ENCODE measurements at places on chromosomes 1 and 21. TPM values are rescaled to one million over a fixed set of nuclear protein-coding genes. Genes with fewer than 3 reads are reported as not detected.

Gene SLC35F3
- 0.66 TPM for total RNA-seq

DNA sequence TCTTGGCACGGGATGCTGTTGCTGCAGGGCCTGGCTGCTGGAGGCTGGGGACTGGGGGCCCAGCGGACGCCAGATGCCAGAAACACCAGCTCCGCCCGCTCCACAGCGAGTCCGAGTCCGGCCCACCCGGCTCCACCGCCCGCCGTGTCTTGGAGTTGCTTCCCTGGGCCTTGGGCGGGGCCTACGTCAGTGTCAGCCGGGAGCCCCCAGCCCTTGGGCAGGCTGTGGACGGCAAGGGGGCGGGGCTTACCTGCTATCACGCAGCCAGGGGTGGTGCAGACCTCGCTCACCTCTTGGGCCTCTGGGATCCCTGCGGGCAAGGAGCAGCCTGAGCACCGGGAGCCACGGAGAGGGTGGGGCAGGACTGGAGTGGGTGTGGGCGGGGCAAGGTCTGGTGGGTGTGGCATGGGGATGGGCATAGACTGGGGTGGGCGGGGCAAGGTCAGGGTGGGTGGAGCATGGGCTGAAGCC, 21.8 kb downstream of the MMEL1 start:
- H3K4me1 ChIP-seq, result no peaks in the 10 kb centered on the region
- DNase-seq, result peak; percentile 79
- H3K4me3 ChIP-seq, result no peak overlapping the region
- H3K27me3 ChIP-seq, result no peaks in the 10 kb centered on the region

Gene KCNE2
- not detected for total RNA-seq

- H3K36me3 ChIP-seq, result no peaks in the 10 kb centered on the region
- no peak overlapping the region for H3K27ac ChIP-seq
- H3K4me3 ChIP-seq, result no peak overlapping the region
- H3K4me1 ChIP-seq, result no peaks in the 10 kb centered on the region
Measured at GRCh38 chr1:17922833-17923232, 167.7 kb downstream of the ACTL8 start.

Gene UBXN10
- total RNA-seq, result 12.6 TPM

Gene PTBP2
- 32.8 TPM for total RNA-seq

- H3K4me3 ChIP-seq, result no peak overlapping the region
- no peaks in the 10 kb centered on the region for H3K36me3 ChIP-seq
- no peak overlapping the region for H3K27ac ChIP-seq
- H3K27me3 ChIP-seq, result no peaks in the 10 kb centered on the region
- DNase-seq, result no peak
Measured at GRCh38 chr1:215749414-215749813, 182.3 kb downstream of the KCTD3 start.

GRCh38 chr21:43697758-43698643, 20.9 kb upstream of the PDXK start:
- no peak overlapping the region for H3K4me3 ChIP-seq
- no peak overlapping the region for H3K27ac ChIP-seq
- peaks cover 5% of the 10 kb centered on the region for H3K4me1 ChIP-seq
- no peaks in the 10 kb centered on the region for H3K36me3 ChIP-seq
- H3K27me3 ChIP-seq, result no peaks in the 10 kb centered on the region
- no peak for DNase-seq

DNA sequence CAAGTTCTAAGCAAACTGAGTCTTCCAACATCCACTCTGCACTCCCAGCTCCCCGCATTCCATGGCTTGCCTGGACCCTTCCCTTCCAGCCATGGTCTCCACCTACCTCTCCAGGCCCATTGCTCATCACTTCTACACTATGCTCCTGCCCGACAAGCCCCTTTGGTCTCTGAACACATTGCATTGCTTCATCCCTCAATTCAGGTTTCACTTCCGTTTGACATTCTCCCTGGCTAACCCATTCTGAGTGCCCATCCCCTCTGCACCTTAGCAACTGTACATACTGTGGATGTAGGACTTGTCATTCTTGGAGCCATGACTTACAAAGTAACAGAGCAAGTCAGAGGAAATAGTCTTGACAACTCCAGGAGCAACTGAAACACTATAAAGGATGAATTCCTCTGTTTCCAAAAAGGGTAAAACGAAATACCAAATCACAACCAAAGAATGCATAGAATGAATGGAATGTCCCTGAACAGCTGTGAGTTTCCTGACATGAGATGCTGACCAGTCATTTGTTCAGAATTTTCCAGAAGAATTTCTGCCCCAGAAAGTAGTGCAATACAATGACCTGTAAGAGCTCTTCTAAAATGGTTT, 66.7 kb downstream of the KCNJ6 start:
- DNase-seq, result no peak
- no peaks in the 10 kb centered on the region for H3K27me3 ChIP-seq
- no peak overlapping the region for H3K4me3 ChIP-seq
- H3K27ac ChIP-seq, result no peak overlapping the region

DNA sequence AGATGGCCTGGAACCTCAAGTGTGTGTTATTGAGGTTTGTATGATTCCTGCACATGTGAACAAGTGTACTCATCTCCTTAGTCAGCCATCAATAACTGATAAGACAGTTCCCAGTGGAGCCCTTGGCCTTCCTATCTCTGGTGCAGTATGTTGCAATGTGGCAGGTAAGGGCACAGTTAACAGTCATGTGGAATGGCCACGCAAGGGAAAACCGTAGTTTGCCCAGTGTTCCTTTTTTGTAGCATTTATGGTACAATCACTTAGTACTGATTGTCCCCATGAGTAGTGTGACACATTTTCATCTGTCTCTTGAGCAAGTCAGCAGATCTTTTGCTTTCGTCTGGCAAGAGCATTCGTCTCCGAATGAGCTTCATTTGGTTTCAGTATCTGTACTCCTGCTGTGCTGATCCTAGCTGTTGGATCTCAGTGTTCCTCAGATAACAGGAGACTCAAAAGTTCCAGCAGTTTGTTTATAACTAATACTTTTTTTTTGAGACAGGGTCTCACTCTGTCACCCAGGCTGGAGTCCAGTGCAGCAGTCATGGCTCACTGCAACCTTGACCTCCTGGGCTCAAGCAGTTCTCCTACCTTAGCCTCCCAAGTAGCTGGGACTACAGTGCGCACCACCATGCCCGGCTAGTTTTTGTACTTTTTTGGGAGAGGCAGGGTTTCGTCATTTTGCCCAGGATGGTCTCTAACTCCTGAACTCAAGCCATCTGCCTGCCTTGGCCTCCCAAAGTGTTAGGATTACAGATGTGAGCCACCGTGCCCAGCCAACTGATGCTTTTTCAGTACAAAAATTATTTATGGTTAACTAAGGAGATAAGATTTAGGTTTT, 8.2 kb downstream of the CTPS1 start:
- H3K27me3 ChIP-seq, result no peaks in the 10 kb centered on the region
- peak overlapping the region; percentile 65 for H3K27ac ChIP-seq
- H3K4me3 ChIP-seq, result no peak overlapping the region

Gene ASCL5
- not detected for total RNA-seq

Gene F11R
- 117 TPM for total RNA-seq

- no peaks in the 10 kb centered on the region for H3K27me3 ChIP-seq
- no peaks in the 10 kb centered on the region for H3K4me1 ChIP-seq
- no peak overlapping the region for H3K27ac ChIP-seq
Measured at GRCh38 chr1:116667078-116667574, 407 bp downstream of the IGSF3 start.

Gene HRNR
- not detected for total RNA-seq

GRCh38 chr1:7022058-7022457, 236.8 kb downstream of the CAMTA1 start:
- no peaks in the 10 kb centered on the region for H3K36me3 ChIP-seq
- H3K27me3 ChIP-seq, result no peaks in the 10 kb centered on the region
- H3K4me3 ChIP-seq, result no peak overlapping the region
- H3K27ac ChIP-seq, result no peak overlapping the region

- H3K27ac ChIP-seq, result no peak overlapping the region
- no peak for DNase-seq
- H3K27me3 ChIP-seq, result no peaks in the 10 kb centered on the region
- H3K4me1 ChIP-seq, result no peaks in the 10 kb centered on the region
- peaks cover 2% of the 10 kb centered on the region for H3K36me3 ChIP-seq
Measured at GRCh38 chr21:31931644-31932469, 59.0 kb downstream of the HUNK start.

DNA sequence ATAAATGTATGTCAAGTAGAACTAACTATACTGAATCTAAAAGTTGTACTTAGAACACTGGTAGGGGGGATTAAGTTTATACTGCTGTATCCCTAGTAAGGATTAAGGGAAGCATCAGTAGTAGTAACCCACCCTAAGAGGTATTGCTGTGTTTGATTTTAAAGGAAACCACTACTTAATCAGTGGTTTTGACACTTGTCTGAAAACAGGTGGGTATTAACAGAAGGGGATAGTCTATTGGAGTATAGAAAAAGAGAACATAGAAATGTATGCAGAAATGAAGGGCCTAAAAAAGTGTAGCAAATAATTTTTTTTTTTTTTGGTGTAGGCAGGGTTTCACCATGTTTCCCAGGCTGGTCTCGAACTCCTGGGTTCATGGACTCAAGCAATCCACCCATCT, 2.2 kb downstream of the MIGA1 start:
- no peaks in the 10 kb centered on the region for H3K4me1 ChIP-seq
- H3K4me3 ChIP-seq, result no peak overlapping the region
- H3K27me3 ChIP-seq, result no peaks in the 10 kb centered on the region
- no peak for DNase-seq
- H3K27ac ChIP-seq, result no peak overlapping the region
- no peaks in the 10 kb centered on the region for H3K36me3 ChIP-seq

- peak overlapping the region; percentile 67 for H3K27ac ChIP-seq
- H3K27me3 ChIP-seq, result no peaks in the 10 kb centered on the region
- H3K4me3 ChIP-seq, result no peak overlapping the region
- no peaks in the 10 kb centered on the region for H3K36me3 ChIP-seq
Measured at GRCh38 chr1:64934115-64934877, 32.1 kb downstream of the JAK1 start.

- H3K4me1 ChIP-seq, result no peaks in the 10 kb centered on the region
- no peak overlapping the region for H3K4me3 ChIP-seq
- H3K27me3 ChIP-seq, result no peaks in the 10 kb centered on the region
Measured at GRCh38 chr1:188769936-188770335, 1707.7 kb downstream of the BRINP3 start.

DNA sequence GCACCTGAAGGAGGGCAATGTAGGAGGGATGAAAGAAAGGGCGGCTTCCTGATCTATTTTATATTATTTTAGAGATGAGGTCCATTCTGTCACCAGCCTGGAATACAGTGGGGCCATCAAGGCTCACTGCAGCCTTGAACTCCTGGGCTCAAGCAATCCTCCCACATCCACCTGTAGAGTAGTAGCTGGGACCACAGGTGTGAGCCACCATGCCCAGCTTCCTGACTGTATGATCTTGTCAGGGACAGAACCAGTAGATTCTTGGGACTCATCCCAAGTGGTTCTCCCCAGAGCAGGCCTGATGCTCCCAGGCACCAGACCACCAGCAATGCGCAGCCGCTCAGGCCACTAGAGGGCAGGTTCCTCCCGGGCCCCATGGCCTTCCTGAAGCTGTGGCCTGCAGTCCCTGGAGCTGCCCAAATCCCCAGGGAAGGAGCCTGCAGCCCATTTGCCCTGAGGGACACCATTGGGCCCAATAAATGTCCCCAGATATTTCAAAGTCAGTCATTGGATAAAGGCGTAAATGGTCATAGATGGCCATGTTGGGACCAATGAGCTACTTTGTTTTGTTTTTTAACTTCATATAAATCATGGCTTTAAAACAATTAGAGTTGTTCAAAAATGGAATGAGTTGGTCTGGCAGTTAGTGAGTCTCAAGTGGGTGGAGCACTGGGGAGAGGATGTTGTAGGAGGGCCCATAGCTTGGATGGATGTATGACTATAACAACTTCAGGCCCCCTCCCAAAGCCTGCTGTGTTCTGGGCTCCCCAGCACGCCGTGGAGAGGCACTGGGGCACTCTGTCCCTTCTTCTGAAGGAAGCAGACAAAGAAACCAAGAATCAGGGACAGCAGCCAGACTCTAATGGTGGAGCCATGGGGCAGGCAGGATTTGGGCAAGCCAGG, 44.7 kb upstream of the GOLT1A start:
- peaks cover 46% of the 10 kb centered on the region for H3K36me3 ChIP-seq
- H3K27me3 ChIP-seq, result no peaks in the 10 kb centered on the region
- H3K27ac ChIP-seq, result no peak overlapping the region
- peak; percentile 79 for DNase-seq
- no peak overlapping the region for H3K4me3 ChIP-seq

GRCh38 chr1:227299688-227300087, 18.6 kb downstream of the CDC42BPA start:
- H3K27ac ChIP-seq, result peak overlapping the region; percentile 8
- H3K36me3 ChIP-seq, result no peaks in the 10 kb centered on the region
- no peaks in the 10 kb centered on the region for H3K4me1 ChIP-seq
- no peak overlapping the region for H3K4me3 ChIP-seq
- H3K27me3 ChIP-seq, result no peaks in the 10 kb centered on the region

GRCh38 chr1:89863165-89863830, 42.5 kb downstream of the LRRC8D start:
- H3K27ac ChIP-seq, result no peak overlapping the region
- H3K4me3 ChIP-seq, result no peak overlapping the region
- H3K4me1 ChIP-seq, result no peaks in the 10 kb centered on the region
- no peaks in the 10 kb centered on the region for H3K27me3 ChIP-seq
- DNase-seq, result no peak
- H3K36me3 ChIP-seq, result no peaks in the 10 kb centered on the region

Gene REN
- total RNA-seq, result 32.4 TPM

Gene RNPC3
- 40.5 TPM for total RNA-seq

- H3K4me3 ChIP-seq, result no peak overlapping the region
- no peaks in the 10 kb centered on the region for H3K27me3 ChIP-seq
- no peak overlapping the region for H3K27ac ChIP-seq
- H3K4me1 ChIP-seq, result no peaks in the 10 kb centered on the region
- DNase-seq, result no peak
Measured at GRCh38 chr1:169340882-169341281, 26.7 kb downstream of the NME7 start.

DNA sequence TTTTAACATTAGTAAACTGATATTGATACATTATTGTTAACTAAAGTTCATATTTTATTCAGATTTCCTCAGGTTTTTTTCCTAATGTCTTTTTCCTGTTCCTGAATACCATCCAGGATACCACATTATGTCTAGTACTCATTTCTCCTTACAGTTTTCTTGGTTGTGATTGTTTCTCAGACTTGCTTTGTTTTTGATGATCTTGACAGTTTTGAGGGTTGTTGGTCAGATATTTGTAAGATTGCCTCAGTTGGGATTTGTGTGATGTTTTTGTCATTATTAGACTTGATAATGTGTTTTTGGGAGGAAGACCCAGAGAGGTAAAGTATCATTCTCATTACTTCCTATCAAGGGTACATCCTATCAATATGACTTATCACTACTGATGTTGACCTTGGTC, 19.5 kb downstream of the EPB41 start:
- no peak overlapping the region for H3K4me3 ChIP-seq
- no peaks in the 10 kb centered on the region for H3K4me1 ChIP-seq
- no peaks in the 10 kb centered on the region for H3K36me3 ChIP-seq
- H3K27me3 ChIP-seq, result no peaks in the 10 kb centered on the region

GRCh38 chr1:6461538-6462411, 4.2 kb downstream of the TNFRSF25 start:
- no peak overlapping the region for H3K27ac ChIP-seq
- no peaks in the 10 kb centered on the region for H3K36me3 ChIP-seq
- DNase-seq, result no peak
- H3K4me3 ChIP-seq, result no peak overlapping the region
- no peaks in the 10 kb centered on the region for H3K4me1 ChIP-seq
- H3K27me3 ChIP-seq, result no peaks in the 10 kb centered on the region

- no peak overlapping the region for H3K27ac ChIP-seq
- H3K4me1 ChIP-seq, result no peaks in the 10 kb centered on the region
- H3K36me3 ChIP-seq, result no peaks in the 10 kb centered on the region
- no peak for DNase-seq
Measured at GRCh38 chr1:224783006-224783651, 146.3 kb upstream of the DNAH14 start.

GRCh38 chr1:165254376-165254775, 102.1 kb downstream of the LMX1A start:
- DNase-seq, result peak; percentile 6
- H3K4me1 ChIP-seq, result no peaks in the 10 kb centered on the region
- no peak overlapping the region for H3K4me3 ChIP-seq
- no peaks in the 10 kb centered on the region for H3K27me3 ChIP-seq
- H3K36me3 ChIP-seq, result no peaks in the 10 kb centered on the region
